ENCODE measurements at places on chromosomes 7 and 10.

DNA sequence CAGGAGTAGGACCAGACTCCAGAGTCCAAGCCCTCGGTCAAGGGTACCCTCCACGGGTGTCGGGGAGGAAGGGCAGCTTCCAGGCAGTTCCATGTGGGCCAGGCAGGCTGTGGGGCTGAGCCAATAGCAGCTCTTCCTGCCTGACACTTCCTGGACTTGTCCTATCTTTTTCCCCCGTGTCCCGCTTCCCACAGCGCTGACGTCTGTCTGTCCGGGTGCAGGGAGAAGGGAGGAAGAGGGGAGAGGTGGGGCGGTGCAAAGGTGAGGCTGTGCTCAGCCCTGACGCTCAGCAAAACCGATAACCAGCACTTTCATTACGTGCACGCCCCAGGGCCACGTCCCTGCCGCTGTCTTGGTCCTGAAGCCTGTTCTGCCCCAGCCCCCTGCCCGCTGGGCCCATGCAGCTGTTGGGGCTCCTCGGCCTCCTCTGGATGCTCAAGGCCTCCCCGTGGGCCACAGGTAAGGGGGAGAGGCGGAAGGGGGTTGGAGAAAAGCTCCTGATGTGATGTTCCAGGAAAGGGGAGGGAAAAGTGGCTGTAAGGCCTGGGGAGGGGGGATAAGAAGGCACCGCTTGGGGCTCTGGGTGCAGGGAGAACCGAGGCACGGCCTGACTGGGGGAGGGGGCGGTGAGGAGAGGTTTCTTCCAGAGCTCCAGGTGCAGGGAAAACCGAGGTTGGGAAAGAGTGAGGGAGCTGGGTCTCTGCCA lies at the start of gene MUC3A:
Gene MUC3A, plus strand, starts transcription at position 308 of the 706 bp plus-strand sequence. Its CDS starts 91 bp downstream, at position 399.
- no peak for DNase-seq

DNA sequence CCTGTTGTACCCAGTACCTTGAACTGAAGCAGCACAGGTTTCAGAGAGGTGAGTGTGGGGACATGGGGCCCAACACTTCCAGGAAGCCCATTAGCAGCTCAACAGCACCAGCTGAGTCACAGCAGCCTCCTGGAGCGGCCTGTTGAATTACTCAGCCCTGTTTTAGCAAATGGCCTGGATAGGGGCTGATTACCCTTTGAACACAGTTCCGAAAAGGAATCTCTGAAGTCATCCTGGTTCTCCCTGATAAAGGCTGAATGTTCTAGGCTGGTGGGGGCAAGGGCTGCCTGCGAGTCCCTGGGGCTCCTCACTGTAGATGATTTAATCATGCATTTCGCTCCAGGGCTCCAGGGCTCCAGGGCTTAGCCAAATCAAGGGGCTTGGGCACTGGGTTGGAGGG lies 287.5 kb downstream of the GRID1 start:
- DNase-seq = no peak

GRCh38 chr7:150446288-150446938 lies 4.0 kb upstream of the GIMAP8 start:
- no peak for DNase-seq

DNA sequence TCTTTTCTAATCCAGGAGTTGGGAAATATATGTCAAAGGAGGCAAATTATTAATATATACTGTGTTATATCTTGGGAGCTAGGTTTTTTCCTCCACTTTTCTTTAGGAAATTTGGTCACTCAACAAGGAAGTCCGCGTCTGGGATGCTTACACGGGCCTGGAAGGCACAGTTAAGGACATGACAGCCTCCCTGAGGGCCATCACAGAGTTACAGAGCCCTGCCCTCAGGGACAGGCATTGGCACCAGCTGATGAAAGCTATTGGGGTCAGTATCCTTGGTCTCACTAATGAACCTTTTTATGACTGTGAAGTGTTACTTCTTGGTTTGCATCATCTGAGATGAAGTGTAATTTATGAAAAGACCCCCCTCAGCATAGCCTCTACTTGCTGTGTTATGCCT lies 74.7 kb downstream of the DNAH11 start:
- DNase-seq = no peak

DNA sequence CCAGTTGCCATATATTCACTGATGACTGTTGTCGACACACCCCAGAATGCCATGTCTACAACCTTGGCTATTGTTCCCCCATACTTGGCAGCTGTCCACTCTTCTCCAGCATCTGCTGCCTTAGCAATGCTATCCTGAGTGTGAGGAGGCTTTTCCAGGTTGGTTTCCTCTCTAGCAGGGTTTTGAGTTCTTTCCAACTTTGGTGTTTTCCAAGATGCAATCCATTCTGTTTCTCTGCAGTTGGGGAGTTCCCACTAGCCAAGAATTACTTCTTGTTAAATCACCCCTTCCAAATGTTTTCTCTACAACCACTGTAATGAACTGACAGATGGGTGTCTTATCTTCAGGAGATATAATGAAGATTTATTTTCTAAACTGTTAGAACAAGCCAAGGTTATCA lies 617.4 kb downstream of the CCSER2 start:
- DNase-seq = no peak

GRCh38 chr7:85620936-85621685 lies 434.3 kb upstream of the SEMA3D start:
- DNase-seq = no peak

DNA sequence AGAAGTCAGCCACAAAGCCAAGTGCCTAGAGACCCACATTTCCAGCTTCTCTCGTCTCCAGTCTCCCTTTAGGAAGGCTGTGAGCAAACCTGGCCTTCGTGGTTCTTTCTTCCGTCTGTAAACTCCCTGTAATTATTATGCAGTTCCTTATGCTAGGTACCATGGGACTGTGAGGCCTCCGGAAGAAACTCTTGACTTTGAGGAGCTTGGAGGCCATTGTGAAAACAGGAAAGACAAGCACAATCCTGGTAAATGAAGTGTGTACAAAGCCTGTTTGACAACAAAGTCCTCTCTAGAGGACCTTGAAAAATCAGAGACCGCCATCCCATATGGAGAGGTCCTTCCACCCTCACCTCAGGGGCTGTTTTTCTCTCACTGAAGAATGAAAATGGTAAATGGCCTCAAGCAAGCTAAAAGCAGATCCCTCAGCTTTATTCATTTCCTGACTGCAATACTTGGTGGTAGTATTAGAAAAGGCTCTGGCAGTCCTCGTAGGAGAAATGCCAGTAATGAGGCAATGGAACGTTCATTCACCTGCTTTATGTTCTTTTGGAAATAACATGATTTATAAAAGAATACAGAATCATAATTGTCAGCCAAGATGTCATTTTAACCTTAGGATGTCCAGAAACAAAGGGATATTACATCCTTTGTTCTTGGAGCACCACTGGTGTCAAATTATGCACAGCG lies 926.4 kb downstream of the LRMDA start:
- DNase-seq = no peak

DNA sequence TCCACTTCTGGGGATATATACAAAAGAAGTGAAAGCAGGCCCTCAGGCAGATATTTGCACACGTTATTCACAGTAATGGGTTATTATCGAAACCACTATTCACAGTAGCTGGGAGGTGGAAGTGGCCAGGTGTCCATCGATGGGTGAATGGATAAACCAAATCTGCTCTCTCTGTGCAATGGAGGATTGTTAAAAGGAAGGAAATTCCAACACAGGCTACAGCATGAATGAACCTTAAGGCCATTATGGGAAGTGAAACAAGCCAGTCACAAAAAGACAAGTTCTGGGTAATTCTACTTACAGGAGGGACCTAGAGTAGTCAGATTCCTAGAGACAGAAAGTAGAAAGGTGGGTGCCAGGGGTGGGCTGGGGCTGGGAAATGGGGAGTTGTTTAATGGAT lies 48.5 kb upstream of the BHLHA15 start:
- no peak for DNase-seq

GRCh38 chr10:7789390-7789789 lies 1.4 kb downstream of the ATP5F1C start:
- DNase-seq = no peak

DNA sequence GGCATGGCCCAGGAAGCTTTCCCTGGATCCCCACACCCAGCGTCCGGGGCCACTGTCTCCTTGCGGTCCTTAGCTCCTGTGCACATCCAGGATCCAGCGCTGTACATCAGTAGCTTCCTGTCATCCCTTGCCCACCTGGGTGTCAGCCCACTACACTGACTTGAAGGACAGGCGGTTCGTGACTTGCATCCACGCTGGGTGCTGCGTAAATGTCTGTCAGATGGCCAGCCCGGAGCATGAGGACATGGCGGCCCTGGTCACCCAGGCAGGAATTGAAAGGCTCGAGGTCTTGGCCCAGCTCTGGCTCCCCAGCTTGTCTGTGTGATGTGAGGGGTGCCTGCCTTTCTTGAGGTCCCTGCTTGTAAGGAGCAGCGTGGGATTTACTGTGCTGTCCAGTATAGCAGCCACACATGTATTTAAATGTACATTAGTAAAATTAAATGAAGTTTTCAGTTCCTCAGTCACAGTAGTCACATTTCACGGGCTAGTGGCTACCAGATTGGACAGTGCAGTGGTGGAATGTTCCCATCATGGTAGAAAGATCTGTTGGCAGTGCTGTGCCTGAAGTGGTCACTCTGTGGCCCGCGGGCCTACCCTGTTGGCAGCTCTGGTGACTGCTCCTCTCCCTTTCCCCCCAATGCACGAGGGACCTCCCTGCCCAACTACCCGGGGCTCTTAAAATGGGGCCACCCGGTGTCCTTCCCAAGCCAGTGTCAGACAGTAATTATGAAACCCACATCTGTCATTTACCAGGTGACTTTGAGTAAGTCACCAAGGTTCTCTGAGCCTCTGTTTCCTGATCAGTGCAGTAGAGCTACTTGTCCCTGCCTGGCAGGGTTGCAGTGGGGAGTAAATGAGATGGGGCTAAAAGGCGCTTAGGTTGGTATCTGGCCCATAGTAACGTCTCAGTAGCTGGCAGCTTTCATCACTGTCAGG lies 97.8 kb upstream of the PPIF start:
- no peak for DNase-seq

- DNase-seq = no peak
These were observed 958.4 kb downstream of the TYW1 start for GRCh38 chr7:67955061-67955460.

DNA sequence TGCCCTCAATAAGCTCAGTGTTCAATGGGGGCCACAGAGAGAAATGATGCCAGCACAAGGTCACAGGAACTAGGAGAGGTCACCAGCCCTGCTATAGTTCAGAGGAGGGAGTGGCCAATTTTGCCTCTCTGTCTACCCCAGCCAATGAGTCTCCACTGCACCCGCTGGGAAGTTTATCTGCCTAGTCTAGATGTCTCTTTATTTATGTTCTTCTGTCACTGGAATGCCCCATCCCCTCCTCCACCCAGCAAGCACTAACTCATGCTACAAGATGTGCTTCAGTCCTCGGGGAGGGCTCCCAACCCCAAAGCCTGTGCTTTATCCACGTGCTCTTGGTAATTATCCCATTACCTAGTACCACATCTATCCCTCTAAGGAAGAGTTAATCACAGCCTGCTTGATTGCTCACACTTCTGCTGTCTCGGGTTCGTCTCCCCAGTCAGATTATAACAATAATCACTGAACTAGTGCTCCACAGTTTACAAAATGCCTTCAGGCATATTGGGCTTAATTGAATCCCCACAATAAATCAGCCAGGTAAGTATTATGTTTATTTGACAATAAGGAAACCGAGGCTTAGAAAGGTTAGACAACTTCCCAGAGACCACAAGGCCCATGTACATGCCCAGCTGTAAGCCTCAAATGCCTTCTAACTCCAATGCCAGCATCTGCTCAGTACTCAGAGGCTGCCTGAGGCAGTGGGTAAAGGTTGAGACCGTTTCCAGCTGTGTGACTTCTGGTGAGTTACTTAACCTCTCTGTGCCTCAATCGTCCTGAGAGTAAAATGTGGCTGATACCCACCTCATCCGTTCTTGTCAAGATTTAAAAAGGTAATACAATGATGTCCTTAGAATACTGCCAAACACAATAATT lies 3.9 kb downstream of the HIP1 start:
- no peak for DNase-seq

- DNase-seq = no peak
These were observed 65.6 kb downstream of the TWIST1 start for GRCh38 chr7:19051767-19052375.

DNA sequence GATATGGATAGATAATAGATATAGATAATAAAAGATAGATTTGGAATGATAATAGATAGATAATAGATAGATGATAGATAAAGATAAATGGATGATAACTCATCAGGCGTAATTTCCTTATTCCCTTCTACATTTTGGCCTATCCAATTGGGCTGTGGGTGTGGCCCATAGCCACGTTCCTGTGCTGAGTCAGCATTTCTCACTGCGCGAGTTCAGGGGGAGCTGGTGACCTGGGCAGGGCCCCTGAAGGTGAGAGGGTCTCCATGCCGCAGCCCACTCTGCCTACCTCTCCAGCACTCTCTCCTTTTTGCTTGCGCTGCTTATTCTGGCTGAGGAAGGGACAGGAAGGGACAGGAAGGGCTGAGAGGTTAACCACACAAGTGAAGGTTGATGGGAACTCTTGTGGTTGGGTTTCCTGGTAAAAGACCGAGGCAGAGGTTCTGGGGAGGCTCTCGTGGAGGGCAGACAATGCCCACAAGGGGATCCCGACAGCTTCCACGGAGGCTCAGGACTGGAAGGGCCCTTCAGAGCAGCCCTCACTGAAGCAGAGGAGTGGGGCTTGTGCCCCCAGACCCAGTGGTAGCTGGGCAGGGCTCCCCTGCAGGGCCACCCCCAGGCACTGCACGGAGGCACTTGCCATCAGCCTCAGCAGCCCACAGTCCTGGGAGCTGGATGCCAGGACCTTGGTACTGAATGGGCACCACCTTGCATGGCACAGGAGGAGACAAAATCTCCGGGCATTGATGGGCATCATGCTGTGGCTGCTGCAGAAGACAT lies 247.3 kb upstream of the PITRM1 start:
- no peak for DNase-seq

- no peak for DNase-seq
These were observed 100.1 kb downstream of the HIP1 start for GRCh38 chr7:75638594-75639070.

- DNase-seq = no peak
These were observed 682.5 kb downstream of the LRMDA start for GRCh38 chr10:76113952-76114351.

DNA sequence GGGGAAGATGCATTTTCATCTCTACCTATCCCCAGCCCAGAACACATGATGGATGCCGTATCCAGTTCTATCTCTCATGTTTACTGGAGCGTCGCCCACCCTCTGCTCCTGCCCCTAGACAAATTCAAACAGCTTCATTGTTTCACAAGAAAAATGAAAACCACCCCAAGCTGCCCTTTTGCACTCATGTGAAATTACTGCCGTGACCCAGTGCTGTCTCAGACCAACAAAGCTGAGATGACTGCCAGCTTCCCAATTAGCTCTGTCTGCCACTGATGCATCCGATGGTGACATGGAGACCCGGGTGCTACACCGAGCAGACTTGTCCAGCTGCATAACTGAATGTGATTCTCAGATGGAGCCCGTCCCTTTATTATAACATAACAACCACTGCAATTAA lies 67.7 kb downstream of the FOXI2 start:
- no peak for DNase-seq

Measured in activated naive CD8-positive, alpha-beta T cell treated with anti-CD3 and anti-CD28 coated beads, Interleukin-2, amount 50 U/mL, for 16 hours (primary cell).